ENCODE measurements at places on chromosomes 11 and 22.

DNA sequence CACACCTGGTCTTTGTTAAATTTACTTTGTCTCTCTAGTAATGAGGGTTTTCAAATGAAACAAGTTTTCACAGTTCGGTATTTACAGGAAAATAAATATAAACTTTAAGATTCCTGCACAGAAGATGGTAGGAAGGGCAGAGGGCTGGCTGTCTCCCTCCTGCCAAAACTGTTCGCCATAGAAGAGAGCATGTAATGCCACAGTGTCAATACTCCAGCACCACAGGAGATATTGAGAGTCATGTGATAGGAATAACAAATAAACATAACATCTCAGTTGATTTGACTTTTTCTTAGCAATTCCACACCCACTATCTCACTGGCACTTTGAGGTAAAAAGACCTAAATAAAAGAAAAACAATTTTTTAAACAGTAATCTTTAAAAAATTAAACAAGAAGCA is 100.9 kb downstream of the MRTFA start:
- no peak for DNase-seq

- no peak for DNase-seq
Measured at GRCh38 chr11:69397732-69398131, 83.7 kb upstream of the LINC01488 start.

- no peak for DNase-seq
Measured at GRCh38 chr11:132784441-132784840, 747.9 kb downstream of the OPCML start.

GRCh38 chr11:8917157-8917825 is 6.3 kb downstream of the AKIP1 start:
- DNase-seq = peak; percentile 78

- DNase-seq = peak; percentile 9
Measured at GRCh38 chr22:29157759-29158535, 47.7 kb upstream of the EMID1 start.

DNA sequence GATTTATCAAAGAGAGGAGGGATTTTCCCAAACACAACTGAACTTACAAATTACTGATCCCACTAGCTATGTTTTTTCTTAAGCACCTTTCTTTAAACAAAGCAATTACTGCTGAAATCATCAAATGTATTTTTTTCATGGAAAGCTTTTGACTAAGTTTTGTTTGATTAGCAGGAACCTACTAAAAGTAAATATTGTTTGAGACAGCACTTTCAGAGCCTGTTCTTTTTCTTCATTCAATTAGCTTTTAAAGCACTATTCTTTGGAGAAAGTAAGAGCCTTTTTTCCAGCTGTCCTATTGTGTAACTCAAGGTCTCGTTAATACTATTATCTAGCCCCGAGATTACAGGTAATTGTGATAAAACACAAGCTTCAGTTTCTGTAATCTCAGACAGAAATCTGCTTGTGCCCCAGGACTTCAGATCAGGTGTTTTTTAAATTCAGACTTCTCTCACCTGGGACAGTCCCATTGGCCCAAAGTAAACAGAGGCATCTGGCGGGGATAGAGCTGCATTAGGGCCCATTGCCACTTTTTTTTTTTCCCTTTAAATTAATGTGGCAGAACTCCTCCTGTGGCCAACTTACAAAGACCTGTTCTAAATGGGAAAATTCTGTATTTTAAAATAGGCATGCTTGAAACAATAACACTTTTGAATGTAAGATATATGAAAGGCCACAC is 11.0 kb downstream of the CSTPP1 start:
- DNase-seq = no peak

DNA sequence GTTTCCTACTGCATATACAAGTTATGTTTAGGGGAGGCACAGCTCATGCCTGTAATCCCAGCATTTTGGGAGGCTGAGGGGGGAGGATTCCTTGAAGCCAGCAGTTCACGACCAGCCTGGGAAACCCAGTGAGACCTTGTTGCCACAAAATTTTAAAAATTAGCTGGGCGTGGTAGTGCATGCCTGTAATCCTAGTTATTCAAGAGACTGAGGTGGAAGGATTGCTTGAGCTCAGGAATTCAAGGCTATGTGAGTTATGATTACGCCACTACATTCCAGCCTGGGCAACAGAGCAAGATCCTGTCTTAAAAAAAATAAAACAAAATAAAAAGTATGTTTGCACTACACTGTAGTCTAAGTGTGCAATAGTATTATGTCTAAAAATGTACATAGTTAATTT is 108.8 kb upstream of the TEAD1 start:
- DNase-seq = no peak

- DNase-seq = no peak
Measured at GRCh38 chr11:64802370-64803157, 450 bp downstream of the MAP4K2 start.

DNA sequence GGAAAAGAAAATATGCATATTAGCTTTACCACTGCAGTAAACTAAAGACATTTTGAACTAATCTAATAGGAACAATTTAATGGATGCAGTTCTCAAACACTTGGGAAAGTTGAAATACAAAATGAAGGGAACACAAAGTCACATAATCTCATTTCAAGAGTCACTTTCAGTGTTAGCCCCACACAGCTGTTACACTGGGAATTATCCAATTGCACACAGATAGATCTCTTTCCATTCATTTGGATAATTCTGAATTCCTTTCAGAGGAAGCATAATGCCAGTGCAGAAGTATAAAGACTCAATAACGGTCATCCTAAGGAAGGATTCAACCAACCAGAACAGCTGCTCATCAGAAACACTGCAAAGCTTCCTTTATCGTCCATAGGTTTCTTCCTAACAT is 173.3 kb downstream of the GRIA4 start:
- no peak for DNase-seq

DNA sequence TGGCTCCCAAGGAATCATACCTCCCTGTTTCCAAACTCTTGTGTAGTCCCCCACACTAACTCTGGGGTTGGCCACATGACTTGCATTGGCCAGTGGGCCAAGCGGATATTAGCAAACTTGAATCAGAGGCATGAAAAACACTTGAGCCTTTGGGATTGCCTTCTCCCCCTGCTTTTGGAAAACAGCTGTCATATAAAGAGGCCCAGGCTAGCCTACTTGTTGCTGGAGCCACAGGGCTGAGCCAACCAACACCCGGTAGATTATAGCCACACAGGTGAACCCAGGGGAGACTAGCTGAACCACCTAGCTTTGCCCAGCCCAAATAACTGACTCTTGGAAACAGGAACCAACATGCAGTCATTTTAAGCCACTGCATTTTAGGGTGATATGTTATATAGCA is 354.8 kb downstream of the TENM4 start:
- DNase-seq = no peak

DNA sequence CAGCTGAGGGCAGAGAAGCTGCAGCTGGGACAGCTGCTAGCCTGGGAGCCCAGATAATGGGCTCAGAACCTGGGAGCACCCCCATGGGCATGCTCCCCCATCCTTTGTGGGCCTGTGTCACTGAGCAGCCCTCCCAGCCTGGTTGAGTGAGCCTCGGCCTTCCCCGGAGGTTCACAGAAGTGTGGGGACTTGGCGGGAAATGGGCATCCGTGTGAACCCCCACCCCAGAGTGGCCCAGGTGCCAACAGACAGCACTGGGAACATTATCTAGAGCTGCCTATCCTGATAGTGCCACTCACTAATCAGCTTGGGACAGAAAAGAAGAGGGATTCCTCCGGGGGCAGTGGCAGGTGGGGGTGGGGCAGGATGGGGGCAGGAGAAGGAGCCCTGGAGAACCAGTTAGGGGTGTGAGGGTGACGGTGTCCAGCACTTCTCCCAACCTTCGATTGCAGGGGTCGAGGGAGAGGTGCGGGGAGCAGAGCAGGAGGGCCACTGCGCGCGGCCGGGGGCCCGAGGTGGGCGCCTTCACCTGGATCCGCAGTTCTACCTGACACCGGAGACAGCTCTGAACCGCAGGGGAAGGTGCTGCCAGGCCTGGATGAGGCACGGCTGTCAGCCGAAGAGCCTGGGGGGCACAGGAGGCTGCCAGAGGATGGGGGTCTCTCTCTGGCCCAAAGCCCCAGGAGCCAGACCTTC is 33.1 kb downstream of the FLRT1 start:
- DNase-seq = no peak

DNA sequence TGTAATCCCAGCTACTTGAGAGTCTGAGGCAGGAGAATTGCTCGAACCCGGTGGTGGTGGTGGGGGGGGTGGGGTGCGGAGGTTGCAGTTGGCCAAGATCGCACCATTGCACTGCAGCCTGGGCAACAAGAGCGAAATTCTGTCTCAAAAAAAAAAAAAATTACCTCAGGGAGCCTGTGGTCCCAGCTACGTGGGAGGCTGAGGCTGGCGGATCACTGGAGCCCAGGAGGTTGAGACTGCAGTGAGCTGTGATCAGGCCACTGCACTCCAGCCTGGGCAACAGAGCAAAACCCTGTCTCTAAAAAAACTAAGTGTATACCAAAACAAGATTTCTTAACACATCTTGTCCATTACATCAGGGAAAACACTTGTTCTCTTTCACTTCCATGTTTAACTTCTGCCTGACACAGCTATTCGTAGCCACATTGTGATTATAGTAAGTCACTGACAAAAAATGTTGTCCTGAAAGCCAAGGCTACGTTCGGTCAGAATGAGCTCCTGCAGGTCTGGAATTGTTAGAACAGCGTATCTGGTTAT is 1.4 kb downstream of the TMEM80 start:
- no peak for DNase-seq

DNA sequence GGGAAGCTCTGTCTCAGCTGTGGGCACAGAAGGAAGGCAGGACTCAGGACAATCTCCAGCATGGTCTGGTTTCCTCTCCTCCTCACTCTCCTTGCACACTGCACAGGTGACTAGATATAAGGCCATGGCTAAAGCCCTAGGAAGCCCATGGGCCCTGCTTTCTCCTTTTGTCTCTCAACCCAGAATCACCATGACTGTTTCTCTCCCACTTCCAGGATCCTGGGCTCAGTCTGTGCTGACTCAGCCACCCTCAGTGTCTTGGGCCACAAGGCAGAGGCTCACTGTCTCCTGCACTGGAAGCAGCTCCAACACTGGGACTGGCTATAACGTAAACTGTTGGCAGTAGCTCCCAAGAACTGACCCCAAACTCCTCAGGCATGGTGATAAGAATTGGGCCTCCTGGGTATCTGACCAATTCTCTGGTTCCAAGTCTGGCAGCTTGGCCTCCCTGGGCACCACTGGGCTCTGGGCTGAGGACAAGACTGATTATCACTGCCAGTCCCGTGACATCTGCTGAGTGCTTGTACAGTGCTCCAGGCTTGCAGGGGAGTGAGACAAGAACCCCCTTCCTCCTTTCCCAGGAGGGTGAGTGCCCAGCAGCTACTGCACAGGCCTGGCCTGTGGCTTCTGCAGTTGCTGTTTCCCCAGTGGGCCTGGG is 104.0 kb upstream of the TOP3B start:
- no peak for DNase-seq

GRCh38 chr11:66593303-66593635 is 284 bp downstream of the CCS start:
- no peak for DNase-seq

DNA sequence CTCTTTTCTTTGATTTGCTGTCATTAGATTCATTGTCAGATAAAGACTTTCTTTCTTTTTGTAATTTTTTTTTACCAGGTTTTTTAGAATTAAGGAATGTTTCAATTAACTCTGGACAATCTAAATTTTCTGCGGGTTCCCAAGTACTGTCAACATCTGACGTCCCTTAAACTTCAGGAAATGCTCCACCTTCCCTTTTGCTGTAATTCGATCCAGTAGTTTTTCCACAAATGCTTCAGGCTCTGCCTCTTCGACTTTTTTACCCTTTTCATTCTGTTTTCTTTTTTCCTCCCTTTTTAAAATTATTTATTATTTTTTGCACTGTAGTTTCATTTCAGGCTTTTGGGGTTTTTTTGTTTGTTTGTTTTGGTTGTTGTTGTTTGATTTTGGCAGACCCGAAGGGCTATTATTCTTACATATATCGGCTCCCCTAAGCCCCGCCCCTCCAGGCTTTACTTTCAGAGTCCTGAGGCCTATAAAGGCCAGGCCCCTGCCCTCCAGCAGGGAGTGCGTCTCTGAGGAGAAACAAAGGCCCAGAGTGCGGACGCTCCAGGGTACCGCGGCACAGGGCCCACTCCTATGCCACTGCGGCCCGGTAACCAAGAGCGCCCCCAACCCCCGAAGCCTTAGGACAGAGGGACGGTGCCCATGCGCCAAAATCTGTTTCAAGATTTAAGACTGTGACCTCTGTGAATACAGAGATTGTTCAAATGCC is 116.4 kb downstream of the TYR start:
- peak; percentile 59 for DNase-seq

- no peak for DNase-seq
Measured at GRCh38 chr11:59295435-59295834, 63.3 kb upstream of the OR5AN1 start.

- DNase-seq = no peak
Measured at GRCh38 chr11:41309716-41310115, 149.7 kb downstream of the LRRC4C start.

DNA sequence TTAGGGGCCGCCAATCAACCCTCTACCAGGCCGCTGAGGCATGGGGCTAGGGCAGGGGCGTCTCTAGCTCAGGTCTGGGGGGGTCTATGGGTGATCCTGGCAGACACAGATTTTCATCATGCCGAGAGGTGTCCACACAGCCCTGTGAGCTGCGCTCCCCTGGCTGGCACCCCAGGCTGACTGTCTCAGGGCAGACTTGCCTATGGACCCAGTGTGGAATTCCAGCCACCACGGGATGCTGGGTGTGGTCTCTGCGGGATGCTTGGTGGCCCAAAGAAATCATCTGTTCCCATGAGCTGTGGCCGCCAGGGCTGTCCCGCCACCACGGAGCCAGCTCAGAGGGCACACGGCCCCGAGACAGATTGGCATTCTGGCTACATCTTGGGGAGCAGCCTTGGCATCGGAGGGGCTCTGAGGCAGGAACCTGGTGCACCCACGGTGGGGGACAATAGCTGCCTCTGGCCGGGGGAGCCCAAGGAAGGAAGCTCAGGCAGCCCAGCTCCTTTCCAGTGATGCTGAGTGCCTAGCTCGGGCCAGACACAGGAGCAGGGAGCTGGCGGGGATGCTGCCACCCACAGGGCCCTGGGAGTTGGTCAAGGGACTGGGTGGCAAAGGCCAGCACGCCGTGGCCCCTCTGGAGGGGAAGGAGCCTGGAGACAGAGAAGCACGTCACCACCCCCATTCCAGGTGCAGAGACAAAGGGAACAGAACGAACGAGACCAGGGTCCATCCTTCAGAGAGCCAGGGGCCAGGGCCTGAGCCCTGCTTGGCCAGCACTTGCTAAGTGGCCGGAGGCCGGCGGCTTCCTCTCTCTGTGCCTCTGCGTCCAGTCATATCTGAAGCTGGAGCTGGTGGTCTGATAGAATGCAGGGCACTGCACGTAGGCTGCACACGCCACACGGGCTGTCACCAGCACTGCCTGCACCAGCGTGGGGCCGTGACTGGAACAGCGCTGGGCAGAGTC is 64.4 kb upstream of the FGF3 start:
- DNase-seq = no peak

- no peak for DNase-seq
Measured at GRCh38 chr11:92917927-92918326, 51.5 kb upstream of the MTNR1B start.
